Stimulated activated CD4-positive, alpha-beta T cell treated with anti-CD3 and anti-CD28 coated beads, Interleukin-15, amount 100 ng/mL, for 1 hour (primary cell): ENCODE measurements at places on chromosomes 7 and 10.

DNA sequence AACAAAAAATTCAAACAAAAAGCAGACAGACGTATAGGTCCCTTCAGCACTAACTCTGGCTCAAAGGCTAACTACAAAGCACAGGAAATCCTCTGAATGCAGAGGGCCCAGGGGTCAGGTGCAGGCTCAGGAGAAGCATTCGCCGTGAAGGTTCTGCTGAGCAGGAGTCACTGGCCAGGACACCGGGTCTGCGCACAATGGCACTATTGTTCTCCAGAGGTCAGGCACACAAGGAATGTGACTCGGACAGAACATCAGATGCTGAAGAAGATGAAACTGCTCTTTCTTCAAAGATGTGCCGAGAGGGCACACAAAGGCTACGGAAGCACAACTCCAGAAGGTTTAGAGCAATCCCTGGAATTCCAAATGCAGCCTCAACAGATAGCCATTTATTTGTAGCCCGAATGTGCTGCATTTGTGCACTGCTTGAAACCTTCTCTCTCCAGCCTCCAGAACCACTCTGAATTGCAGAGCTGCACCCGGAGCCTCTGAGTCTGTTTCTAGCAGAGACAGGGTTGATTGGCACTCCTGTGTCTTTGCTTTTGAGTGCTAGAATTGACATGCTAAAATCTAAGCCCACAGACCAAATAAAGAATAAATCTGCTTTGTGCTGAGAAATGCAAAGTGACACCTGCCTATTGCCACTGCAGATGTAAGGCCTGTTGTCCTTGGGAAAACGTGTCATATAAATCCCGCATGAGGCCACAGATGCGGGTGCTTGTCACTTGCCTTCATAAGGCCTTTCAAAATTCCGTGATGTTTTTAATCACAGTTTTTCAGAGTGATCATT is 85.4 kb upstream of the AFAP1L2 start:
- no peak for DNase-seq

DNA sequence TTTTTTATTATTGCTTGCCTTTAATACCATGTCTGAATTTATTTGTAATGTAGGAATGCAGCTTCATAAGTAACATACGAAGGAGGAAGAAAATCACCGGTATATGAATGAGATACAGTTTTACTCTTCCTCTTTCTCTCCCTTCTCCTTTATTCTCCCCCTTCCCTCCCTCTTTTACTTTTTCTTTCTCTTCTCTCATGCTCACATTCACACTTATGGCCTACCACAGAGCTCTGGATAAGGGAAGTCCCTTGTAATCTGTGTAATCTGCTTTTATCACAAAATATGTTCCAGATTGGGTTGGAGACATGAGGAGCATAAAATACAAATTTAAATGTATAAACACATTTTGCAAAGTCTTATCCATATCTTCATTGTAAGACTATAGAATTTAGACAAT is 59.4 kb downstream of the MDFIC start:
- no peak for DNase-seq

GRCh38 chr7:12731214-12731656 is 43.8 kb downstream of the ARL4A start:
- no peak for DNase-seq

GRCh38 chr10:4568731-4569130 is 257.3 kb upstream of the AKR1E2 start:
- no peak for DNase-seq

DNA sequence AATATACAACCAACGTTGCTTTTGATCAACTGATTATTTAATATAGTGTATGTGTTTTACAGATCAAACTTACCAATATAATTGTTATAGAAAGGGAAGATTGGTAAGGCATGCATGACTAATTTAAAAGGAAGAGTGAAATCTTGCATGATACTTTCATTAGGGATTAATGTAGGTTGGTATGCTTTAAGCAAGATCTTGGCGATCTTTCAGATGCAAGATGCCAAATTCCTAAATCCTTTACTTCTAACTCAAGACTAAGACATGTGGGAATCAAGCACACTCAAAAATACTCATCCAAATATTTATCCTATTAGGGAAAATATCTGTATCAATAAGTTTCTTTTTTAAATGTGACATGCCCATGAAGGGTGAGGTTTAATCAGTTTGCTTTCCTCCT is 321.4 kb upstream of the MEOX2 start:
- no peak for DNase-seq

- no peak for DNase-seq
Observed at GRCh38 chr7:82778021-82778420, 334.4 kb upstream of the CACNA2D1 start.

DNA sequence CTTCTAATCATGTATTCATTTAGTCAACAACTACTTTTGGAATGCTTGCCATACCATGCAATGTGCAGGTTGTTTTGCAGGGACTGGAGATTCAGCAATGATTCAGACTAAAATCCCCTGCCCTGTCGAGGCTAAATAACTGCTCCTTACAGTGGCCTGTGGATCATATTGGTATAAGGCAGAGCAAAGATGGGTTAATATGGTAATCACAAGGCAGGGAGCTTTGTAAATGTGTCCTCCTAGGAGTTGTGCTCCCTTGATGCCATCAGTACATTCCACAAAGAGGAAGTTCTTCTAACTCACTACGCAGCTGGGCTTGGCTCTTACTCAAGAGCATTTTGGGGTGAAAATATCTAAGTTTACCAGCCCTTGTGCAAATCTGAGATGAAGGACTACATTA is 614 bp upstream of the IFIT2 start:
- no peak for DNase-seq

DNA sequence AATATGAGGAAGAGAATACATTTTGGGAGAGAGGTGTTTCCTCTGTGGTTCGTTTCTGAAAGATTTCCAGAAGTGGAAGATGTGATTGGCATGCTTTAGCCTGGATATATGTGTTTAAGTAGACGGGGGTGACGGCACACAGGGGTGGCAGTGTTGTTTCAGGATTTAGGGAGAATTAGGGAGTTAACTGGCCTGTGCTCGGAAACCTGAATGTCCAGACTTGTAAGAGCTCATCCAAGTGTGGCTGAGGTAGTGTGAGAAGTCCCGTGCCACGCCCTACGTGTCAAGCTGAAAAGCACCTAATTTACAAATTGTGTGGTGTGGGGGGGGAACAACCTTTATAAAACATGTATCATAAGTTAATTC is 1.1 kb downstream of the RALA start:
- DNase-seq = no peak

DNA sequence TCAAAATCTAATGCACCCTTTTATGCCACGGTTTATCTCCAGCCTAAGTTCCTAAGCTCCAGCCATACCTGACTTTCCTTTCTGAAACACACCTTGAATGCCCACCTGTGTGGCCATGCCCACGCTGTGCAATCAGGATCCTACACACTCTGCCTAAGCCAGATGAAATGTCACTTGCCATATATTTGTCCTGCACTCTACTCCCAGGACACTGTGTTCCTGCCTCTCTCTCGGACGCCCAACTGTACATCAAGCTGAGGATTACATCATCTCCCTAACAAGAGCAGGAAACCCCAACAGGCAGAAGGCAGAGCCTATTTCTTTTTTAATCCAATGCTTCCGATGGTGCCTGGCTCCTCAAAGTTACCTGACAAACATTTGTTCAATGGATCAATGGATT is 214.6 kb downstream of the SFMBT2 start:
- DNase-seq = no peak

DNA sequence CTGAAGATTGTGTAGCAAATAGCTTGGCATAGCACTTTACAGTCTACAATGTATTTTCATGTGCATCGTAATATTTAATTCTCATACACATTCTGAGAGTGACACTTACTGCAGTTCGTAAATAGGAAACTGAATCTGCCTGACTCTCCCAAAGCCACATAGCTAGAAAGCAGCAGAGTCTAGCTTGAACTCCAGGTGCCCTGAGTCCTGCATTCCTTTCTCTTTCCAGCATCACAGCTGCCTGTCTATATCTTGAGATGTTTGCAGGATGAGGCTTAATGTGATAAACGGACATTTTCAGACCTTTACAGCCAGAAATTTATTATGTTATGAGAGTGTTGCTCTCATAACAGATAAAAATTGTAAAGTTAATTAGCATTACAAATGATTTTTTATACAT is 132.9 kb upstream of the PLXDC2 start:
- DNase-seq = no peak

DNA sequence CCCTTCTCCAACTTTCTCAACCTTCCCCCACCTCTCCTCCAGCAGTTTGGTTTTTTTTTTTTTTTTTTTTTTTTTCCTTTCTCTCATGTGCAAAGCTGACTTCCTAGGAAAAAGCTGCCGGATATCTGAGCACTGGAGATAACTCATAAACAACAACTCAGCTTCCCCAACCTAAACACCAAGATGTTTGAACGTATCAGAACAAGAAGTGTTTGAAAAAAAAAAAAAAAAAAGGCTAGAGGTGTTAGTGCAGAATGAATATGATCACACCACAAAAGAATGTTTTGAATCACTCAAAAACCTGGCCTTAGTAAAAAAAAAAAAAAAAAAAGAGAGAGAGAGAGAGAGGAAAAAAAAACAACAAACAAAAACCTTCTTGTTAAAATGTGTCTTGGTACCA is 11.2 kb downstream of the GATA3 start:
- no peak for DNase-seq

DNA sequence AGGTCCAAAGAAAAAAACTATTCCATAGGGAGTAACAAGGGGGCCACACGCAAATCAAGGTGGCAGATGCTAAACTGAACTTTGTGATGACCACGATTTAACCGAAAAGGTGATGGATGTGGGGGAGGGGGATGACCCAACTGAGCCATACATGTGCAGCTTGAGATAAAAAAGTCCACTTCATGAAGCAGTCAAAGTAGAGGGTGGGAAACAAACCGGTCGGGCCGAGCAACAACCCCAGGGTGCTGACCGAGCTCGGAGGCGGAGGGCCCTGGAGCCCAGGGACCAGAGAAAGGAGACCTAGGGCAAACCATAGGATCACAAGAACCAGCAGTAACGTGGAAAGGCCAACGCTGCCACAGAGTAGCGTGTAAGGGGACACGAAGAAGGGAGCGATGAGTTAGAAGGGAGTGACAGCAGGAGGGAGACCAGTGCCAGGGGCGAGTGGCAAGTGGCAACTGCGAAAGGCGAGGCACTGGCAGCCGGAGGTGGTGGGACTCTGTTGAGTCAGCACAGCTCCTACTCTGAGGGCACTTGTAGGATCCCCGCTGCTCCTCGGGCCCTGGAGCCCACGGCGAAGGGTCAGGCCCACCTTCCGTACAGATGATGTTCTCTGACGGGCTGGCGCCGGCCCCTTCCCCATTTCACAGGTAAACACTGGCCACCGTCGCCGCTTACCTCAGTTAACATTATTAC is 540 bp downstream of the SNX13 start:
- DNase-seq = no peak

- no peak for DNase-seq
Observed at GRCh38 chr10:99930731-99931550, 78.8 kb downstream of the DNMBP start.

DNA sequence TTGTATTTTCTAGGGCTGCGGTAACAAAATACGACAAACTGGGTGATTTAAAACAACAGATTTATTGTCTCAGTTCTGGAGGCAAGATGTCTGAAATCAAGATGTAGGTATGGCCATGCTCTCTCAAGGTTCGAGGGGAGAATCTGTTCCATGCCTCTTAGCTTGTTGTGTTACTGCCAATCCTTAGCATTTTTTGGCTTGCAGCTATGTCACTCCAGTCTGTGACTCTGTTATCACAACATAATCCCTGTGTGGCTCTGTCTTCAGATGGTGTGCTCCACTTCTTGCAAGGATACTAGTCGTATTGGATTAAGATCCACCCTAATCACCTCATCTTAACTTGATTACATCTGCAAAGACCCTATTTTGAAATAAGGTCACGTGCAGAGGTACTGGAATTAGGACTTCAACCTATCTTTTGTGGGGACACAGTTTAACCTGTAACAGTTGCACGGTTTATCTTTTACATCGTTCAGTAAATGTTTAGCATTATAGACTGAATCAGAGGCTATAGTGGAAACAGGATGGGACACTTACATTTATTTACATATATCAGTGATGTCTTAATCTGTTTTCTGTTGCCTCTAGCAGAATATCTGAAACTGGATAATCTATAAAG is 3.1 kb downstream of the C1GALT1 start:
- DNase-seq = no peak

GRCh38 chr7:22677680-22678079 is 49.3 kb upstream of the IL6 start:
- no peak for DNase-seq

DNA sequence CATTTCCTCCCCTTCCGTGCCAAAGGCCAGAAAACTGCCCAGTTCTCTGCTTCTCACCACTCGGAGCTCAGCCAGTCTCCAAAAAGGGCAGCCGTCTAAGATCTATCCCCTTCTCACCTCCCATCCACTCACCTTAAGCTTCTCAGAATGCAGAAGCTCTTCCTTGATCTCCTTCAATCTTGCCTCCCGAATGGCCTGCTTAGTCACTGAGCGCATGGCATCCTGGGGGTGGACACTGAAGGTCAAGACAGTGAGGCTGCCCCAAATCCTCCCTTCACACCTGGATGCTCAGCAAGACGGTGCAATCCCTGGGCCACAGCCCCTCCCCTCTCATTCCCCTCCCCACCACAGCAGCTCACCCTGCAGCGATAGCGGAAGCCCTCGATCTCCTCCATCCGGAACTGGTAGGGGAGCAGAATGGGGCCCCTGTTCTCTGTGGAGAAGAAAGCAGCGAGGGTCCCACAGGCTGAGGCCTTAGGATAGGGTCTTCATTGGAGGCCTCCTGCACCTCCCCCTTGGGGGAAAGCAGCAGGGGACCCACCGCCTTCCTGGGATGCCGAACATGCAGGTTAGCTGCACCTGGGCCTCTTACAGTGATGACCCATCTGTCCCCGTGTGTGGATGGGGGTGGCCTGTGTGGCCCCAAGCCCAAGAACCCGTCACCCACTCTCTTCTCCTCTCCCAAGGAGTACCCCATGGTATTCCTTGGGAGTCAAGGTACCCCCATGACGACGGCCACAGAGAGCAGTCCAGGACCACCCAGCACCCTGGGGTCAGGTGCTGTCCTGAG is 4.7 kb downstream of the DDX56 start:
- no peak for DNase-seq

DNA sequence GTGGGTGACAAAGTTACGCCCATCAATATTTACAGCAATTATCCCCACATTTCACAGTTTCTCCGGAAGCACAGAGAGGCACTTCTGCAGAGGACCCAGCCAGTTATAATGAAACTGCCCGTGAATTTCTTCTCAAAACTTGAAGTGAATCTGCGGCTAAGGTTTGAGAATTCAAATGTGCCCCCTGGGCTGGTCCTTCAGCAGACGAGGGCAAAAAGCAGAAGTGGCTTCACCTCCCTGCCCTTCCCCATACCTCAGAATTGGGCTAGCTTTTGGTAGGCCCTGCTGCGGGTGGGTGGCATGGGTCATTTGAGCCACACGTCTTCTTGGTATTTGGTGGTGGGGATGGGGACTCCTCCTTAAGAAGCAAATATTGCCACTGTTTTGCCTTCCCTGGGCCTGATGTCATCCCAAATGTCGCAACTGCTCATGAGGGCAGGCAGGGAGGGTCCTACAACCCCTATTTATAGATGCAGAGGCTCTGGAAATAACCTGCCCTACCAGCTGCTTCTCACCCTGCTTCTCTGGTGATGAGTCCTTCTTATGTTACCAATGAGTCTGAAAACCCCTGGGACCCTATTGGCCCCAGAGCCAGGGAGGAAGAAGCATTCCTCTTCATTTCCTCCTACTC is 16.6 kb upstream of the WDFY4 start:
- DNase-seq = no peak

- no peak for DNase-seq
Observed at GRCh38 chr7:131482800-131483199, 73.6 kb downstream of the PODXL start.
